Hepatocyte (in vitro differentiated cells): ENCODE measurements at places on chromosomes 4 and X. TPM values are rescaled to one million over a fixed set of nuclear protein-coding genes. Genes with fewer than 3 reads are reported as not detected.

DNA sequence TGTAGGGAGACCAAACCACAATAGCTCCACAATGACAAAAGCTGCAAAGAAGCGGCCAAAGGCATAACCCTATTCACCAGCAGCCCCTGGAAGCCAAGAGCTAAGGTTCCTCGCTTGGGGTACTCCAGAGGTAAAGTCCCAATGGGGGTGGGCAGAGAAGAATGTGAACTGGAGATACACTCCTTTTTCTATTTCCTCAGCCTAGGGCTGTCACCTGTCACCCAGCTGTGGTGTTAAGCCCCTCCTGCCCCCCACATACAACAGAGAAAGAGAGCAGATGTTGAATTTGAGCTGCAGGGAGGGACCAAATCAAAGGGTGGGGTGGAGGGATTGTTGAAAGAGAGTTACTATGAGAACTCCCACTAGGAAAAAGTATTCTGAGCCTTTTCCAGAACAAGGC, 26.1 kb downstream of the AMOT start:
- H3K4me3 ChIP-seq = no peak overlapping the region
- no peaks in the 10 kb centered on the region for H3K36me3 ChIP-seq
- H3K4me1 ChIP-seq = peaks cover 33% of the 10 kb centered on the region

Gene POU4F2
- not detected in 2 replicates for polyA plus RNA-seq

GRCh38 chr4:79385641-79386040, 22.4 kb downstream of the GK2 start:
- H3K27ac ChIP-seq = no peak overlapping the region
- no peak for DNase-seq
- no peaks in the 10 kb centered on the region for H3K36me3 ChIP-seq
- H3K4me1 ChIP-seq = no peaks in the 10 kb centered on the region

Gene GAGE13
- polyA plus RNA-seq = not detected in 2 replicates

GRCh38 chrX:151031391-151031975, 48.3 kb downstream of the HMGB3 start:
- no peak overlapping the region for H3K27ac ChIP-seq
- no peaks in the 10 kb centered on the region for H3K4me1 ChIP-seq
- H3K4me3 ChIP-seq = no peak overlapping the region
- no peak for DNase-seq
- no peaks in the 10 kb centered on the region for H3K27me3 ChIP-seq
